Activated T-helper 1 cell treated with anti-CD3 and anti-CD28 coated beads, Interleukin-12 subunit alpha, Interleukin-12 subunit beta, Interleukin-2, Interleukin-4 antibody, amounts not matched to agents 30 ng/mL and 10 ng/mL and 1 ng/mL, durations not matched to agents 14 hours and 24 hours and 36 hours (primary cell): ENCODE measurements at places on chromosomes 4 and X. TPM values are rescaled to one million over a fixed set of nuclear protein-coding genes. Genes with fewer than 3 reads are reported as not detected.

The SCML2 gene
- 3.0 and 3.6 TPM in 2 replicates for total RNA-seq

The WDR17 gene
- total RNA-seq, result 1.5 and 1.6 TPM in 2 replicates

The PDK3 gene
- 24.1 and 27.2 TPM in 2 replicates for total RNA-seq

The ADAM29 gene
- not detected in 2 replicates for total RNA-seq

The NXF2B gene
- not detected in 2 replicates for total RNA-seq

The PAGE5 gene
- total RNA-seq, result not detected in 2 replicates

The HSFX4 gene
- total RNA-seq, result not detected in 2 replicates

The ERAS gene
- total RNA-seq, result not detected in 2 replicates

The BMP3 gene
- total RNA-seq, result not detected in 2 replicates

The HGFAC gene
- not detected in 2 replicates for total RNA-seq

The SPANXC gene
- not detected in 2 replicates for total RNA-seq

The ADRA2C gene
- total RNA-seq, result not detected in 2 replicates

The ARL9 gene
- total RNA-seq, result 0.13 and 0.32 TPM in 2 replicates

The PRDM8 gene
- 8.4 and 11.9 TPM in 2 replicates for total RNA-seq
